Neural crest cell (in vitro differentiated cells): ENCODE measurements at places on chromosomes 12 and 14. TPM values are rescaled to one million over a fixed set of nuclear protein-coding genes. Genes with fewer than 3 reads are reported as not detected.
A peak's percentile ranks its signal among the peaks of the same experiment; 100 is the strongest.

- no peak for DNase-seq
- H3K27me3 ChIP-seq = peaks cover 2% of the 10 kb centered on the region
- no peaks in the 10 kb centered on the region for H3K4me1 ChIP-seq
- no peak overlapping the region for H3K27ac ChIP-seq
Measured at GRCh38 chr12:127178052-127178451, 1088.9 kb upstream of the TMEM132C start.

DNA sequence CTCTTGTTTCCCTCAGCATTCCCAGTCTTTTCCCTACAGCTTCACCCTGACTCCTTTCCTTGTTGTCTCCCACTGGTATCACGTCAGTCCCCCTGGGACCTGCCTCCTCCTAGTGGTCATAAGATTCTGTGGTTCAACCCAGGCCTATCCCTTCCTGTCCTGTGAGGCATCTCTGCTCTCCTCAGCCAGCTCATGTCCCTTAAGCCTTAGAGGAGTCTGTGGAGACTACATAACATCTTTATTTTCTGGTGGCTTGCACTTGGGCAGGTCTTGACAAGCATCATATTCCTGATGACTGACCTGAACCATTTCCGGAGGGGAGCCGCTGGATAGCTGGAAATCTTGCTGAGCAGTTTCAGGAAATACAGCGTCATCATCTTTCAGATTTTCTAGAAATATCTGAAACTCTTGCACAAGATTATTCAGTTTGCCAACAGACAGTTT is 688 bp downstream of the C12orf71 start:
- DNase-seq = no peak
- peak overlapping the region; percentile 13 for H3K27ac ChIP-seq
- no peak overlapping the region for H3K4me3 ChIP-seq
- H3K36me3 ChIP-seq = no peaks in the 10 kb centered on the region

DNA sequence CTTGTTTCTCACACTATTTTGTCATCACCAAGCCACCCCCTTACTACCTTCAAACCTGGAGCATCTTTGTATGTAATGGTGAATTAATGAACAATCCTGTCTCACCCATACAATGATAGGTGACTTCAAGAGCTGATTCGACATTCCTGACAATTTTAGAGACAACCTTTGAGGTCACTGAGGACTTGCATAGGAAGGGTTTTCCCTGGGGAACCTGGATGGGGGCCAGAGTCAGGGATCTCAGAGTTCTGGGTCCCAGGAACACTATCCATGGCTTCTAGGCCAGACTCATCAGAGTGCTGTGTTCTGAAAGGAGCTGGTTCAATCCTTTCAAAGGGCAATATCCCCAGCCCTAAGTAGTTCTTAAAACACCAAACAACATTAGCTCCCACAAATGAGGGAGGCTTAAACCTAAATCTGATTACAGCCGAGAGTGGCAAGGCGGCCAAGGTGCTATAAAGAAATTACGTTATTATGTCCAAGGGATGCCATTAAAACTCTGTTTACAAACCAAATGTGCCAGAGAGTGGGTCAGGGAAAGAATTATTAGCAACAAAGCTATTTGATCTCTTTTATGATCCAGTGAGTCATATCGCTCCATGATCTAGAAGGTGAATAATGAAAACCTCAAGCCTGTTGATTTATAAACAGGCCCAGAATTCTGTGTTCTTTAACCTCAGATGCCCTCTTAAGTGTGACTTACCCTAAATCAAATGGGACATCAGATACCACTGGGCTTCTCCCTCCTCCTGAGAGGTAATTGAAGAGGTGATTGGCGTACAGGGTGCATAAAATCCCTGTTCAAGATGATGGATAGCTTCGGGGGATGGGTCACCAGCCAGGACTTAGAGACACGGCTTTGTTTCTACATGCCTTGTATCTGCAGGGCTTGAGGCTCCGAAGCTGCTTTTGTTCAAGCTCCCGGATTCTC is 230.2 kb upstream of the TBX3 start:
- no peak for DNase-seq
- peaks cover 26% of the 10 kb centered on the region for H3K4me1 ChIP-seq
- H3K27ac ChIP-seq = peak overlapping the region; percentile 16
- H3K4me3 ChIP-seq = no peak overlapping the region
- H3K36me3 ChIP-seq = no peaks in the 10 kb centered on the region

DNA sequence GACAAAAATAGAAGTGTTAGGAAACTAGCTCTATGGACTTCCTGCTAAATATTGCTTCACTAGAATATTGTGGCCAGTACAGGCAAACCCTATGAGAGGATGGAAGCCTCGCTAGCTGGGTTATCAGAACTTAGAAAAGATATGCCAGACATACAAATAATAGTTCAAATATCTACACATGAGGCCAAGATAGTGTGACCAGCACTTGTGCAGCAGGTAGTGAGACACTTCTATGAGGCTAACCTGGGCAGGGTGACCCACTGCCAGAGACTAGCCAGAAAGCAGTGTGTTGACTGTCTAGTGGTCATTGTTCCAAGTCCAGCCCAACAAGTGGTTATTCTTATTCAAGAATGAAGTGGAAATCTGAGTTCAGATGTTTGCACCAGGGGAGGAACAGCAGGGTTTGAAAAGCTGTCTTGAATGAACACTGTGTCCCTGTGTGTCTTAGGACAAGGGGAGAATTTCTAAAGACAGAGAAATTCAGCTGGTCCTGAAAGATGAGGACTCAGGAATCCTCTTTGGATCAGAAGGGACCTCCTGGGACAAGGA is 16.3 kb downstream of the TSPAN8 start:
- H3K4me3 ChIP-seq = no peak overlapping the region
- no peak for DNase-seq
- no peak overlapping the region for H3K27ac ChIP-seq
- H3K4me1 ChIP-seq = peaks cover 4% of the 10 kb centered on the region
- H3K27me3 ChIP-seq = no peaks in the 10 kb centered on the region

DNA sequence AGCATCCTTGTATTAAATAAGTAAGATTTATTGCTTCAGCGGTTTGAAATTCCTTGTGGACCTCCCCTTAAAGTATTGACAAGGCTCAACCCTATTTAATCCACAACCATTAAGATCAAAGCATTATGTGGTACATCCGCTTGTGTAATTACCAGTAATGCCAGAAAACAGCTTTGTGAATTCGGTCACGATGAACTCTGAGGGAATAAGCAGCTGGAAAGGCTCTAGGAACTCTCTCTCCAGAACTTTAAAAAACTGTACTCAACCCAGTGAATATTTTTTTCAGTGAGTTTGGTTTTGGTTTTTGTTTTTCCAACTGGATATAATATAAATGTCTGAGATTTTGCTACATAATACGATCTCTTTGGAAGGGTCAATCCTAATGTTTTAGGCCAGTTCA is 49.3 kb upstream of the DIO2 start:
- H3K36me3 ChIP-seq = no peaks in the 10 kb centered on the region
- H3K4me1 ChIP-seq = no peaks in the 10 kb centered on the region
- no peaks in the 10 kb centered on the region for H3K27me3 ChIP-seq
- no peak for DNase-seq

DNA sequence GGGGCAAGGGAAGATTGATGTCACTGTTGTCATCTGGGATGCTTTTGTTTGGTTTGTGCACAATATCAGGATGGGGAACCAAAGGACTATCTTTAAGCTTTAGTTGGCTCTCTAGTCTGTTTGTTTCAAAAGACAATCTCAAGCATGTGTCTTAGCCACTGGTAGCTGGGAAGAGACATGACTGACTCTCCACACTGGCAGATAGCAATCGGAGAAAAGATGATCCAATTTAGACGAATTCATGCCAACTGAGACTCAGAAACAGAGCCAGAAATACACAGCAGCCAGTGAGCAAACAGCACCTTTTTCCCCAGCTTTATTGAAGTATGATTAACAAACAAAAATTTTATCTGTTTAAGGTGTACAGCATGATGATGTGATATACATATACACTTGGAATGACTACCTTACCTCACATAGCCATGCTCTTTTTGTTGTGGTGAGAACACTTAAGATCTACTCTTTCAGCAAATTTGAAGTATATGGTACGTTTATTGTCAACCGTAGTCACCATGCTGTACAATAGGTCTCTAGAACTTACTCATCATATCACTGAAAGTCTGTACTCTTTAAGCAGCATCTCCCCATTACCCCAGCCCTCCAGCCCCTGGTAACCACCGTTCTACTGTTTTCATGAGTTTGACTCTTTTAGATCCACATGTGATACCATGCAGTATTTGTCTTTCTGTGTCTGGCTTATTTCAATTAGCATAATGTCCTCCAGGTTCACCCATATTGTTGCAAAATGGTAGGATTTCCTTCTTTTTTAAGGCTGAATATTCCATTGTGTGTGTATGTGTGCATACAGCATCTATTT is 50.6 kb downstream of the DUSP16 start:
- DNase-seq = no peak
- H3K27ac ChIP-seq = no peak overlapping the region
- H3K4me1 ChIP-seq = peaks cover 15% of the 10 kb centered on the region
- peaks cover 3% of the 10 kb centered on the region for H3K36me3 ChIP-seq
- H3K27me3 ChIP-seq = no peaks in the 10 kb centered on the region
- no peak overlapping the region for H3K4me3 ChIP-seq

DNA sequence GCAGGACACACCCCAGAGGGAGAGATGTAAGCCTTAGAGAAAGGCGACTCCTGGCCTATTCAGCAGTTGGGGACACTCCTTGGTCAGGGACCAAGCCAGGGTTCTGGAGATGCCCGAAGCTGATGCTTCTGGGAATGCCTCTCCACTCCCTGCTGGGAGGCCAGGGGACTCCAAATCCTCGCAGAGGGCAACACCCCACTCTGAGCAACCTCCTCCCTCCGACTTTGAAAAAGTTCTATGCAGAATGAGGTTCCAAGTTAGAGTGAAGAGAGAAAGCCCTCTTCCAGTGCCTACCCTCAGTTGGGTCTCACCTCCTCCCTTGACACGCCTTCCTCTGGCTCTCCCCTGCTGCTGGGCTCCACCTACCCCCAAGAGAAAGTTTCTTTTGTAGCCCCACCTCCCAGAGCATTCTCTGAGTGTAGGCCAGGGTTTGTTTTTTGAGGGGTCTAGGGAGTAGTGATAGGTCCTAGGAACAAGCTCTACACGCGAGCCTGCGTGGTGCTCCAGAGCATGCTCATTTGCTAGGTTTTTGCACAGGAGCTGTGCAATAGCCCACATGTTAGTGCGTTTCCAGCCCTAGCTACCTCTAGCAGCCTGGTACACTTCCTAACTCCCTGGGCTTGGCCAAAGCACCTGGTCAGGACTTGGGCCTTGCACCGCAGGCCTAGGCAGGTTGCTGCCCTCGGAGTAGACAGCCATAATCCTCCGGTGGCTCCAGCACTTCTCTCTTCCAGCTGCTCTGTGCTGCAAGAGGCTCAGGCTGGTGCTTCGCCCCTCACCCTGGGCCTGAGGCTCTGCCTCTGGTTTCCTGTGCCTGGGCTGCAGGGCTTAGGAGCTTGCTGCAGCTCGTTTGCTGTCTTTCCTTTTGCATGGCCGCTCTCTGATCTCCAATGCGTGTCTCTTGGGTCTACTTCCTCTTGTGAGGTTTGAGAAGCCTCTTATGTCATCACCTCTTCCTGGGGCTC is 590 bp upstream of the CEBPE start:
- peaks cover 6% of the 10 kb centered on the region for H3K27me3 ChIP-seq
- H3K36me3 ChIP-seq = no peaks in the 10 kb centered on the region
- no peak overlapping the region for H3K27ac ChIP-seq
- H3K4me3 ChIP-seq = no peak overlapping the region
- peaks cover 21% of the 10 kb centered on the region for H3K4me1 ChIP-seq

DNA sequence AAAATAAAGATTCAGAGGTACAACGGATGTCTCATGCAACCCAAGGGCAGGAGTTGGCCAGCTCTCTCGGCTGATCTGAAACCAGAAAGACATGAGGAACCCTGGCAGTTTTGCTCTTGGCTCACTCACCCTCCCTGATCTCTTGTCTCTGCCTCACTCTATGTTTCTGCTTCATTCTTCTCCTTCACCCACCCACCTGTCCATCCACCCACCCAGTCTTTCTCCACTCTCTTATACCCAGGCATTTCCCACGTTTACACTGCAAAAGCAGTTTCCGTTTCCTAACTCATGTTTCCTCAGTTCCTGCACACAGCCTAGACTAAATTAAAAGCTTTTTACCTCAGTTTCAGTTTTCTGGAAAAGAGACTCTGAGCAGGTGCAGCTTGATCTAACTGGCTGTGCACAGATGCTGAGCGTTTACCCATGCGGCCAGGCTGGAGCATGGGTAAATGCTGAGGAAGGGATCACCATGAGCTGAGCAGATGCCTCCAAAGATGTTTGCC is 157.6 kb downstream of the PRKCH start:
- H3K27me3 ChIP-seq = peaks cover 22% of the 10 kb centered on the region
- H3K36me3 ChIP-seq = no peaks in the 10 kb centered on the region
- no peak overlapping the region for H3K27ac ChIP-seq
- H3K4me1 ChIP-seq = peaks cover 25% of the 10 kb centered on the region
- H3K4me3 ChIP-seq = no peak overlapping the region

GRCh38 chr12:122870867-122871664 is 24.9 kb downstream of the VPS37B start:
- peaks cover 9% of the 10 kb centered on the region for H3K36me3 ChIP-seq
- no peak for DNase-seq

- no peak for DNase-seq
- peak overlapping the region; percentile 100 for H3K27ac ChIP-seq
- H3K4me1 ChIP-seq = peaks cover 19% of the 10 kb centered on the region
Measured at GRCh38 chr12:101407049-101407435, 530 bp downstream of the ARL1 start.

DNA sequence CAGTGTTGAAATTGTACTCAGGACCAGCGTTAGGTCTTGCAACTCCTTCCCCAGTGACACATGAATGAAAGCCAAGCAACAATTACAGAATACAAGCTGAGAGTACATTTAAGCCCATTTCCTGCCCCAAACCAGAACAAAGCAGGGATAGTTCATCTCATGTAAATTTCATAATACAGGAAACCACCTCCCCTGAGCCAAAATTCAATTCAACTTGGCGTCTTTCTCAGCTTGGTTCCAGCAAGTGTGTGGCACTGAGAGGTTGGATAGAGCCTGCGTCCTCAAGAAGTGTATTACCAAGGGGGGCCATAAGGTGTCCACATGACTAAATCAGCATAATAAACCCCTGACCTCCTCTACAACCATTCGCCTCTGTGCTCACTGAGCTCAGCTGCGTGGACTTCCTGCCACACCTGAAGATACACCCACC is 278.9 kb upstream of the CRY1 start:
- H3K27ac ChIP-seq = no peak overlapping the region
- DNase-seq = no peak
- H3K27me3 ChIP-seq = peaks cover 2% of the 10 kb centered on the region
- H3K4me3 ChIP-seq = no peak overlapping the region

EPYC gene
- total RNA-seq = not detected in 2 replicates

AKAP6 gene
- 9.4 and 9.7 TPM in 2 replicates for total RNA-seq

PIK3C2G gene
- total RNA-seq = not detected in 2 replicates

RBP5 gene
- 0.65 and 1.0 TPM in 2 replicates for total RNA-seq

CDH24 gene
- 33.7 and 37.2 TPM in 2 replicates for total RNA-seq

CCDC184 gene
- 12.6 and 12.8 TPM in 2 replicates for total RNA-seq

ATXN3 gene
- total RNA-seq = 25.9 and 30.2 TPM in 2 replicates

RNU7-1 gene
- total RNA-seq = not detected in 2 replicates

DCN gene
- 17.9 and 19.6 TPM in 2 replicates for total RNA-seq

ACOT4 gene
- 0.98 TPM in 2 replicates for total RNA-seq

TMED10 gene
- 178 and 186 TPM in 2 replicates for total RNA-seq

METTL17 gene
- total RNA-seq = 86.5 and 88.8 TPM in 2 replicates

BEST3 gene
- total RNA-seq = not detected in 2 replicates
